ENCODE measurements at places on chromosomes 1 and 21.

- no peak for DNase-seq
Observed at GRCh38 chr1:195550071-195550862, 1058.0 kb downstream of the KCNT2 start.

- peak; percentile 69 for DNase-seq
Observed at GRCh38 chr1:93061895-93062792, 16.9 kb upstream of the MTF2 start.

DNA sequence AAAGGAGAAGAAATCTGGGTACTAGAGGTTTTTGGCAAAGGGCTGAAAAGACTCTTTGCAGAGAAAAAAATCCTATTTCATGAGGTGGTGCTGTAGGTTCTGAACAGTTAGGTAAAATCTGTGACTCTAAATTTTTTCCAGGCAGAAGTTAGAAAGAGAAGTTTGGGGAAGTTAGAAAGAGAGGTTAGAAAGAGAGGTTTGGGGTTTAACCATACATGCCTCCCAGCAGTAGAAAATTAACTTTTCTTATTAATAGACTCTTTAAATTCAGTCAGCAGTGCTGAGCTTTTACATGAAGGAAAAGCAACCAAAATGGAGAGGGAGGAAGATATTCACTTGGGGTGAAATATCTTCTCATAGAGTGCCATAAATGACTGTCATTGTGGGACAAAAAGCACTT lies 12.2 kb downstream of the AMY1C start:
- DNase-seq: no peak

GRCh38 chr1:18599704-18600103 lies 30.9 kb upstream of the PAX7 start:
- DNase-seq: no peak

- no peak for DNase-seq
Observed at GRCh38 chr1:19448491-19449439, 36.6 kb downstream of the CAPZB start.

- no peak for DNase-seq
Observed at GRCh38 chr1:209168204-209168603, 415.3 kb upstream of the CAMK1G start.

GRCh38 chr1:2429780-2430591 lies 17.6 kb upstream of the PEX10 start:
- DNase-seq: peak; percentile 14

DNA sequence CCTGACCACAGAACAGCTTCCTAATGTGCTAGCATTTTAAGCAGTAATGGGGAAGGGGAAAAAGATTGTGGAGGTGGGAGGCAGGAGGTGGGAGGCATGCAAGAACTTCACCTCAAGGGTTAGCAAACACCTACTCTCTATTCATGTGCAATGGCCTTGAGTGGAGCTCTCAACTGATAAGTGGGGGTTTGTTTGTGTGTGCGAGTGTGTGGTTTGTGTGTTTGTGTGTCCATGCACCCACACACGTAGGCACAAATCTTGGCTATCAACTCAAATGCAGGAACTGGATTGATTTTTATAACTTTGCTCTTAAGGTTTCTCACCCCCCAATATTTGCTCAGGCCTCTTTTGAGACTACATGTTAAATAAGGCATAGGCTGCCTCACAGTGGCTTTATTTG lies 78.6 kb downstream of the SYT6 start:
- DNase-seq: no peak

GRCh38 chr1:54001591-54001990 lies 16.4 kb downstream of the LDLRAD1 start:
- DNase-seq: no peak

DNA sequence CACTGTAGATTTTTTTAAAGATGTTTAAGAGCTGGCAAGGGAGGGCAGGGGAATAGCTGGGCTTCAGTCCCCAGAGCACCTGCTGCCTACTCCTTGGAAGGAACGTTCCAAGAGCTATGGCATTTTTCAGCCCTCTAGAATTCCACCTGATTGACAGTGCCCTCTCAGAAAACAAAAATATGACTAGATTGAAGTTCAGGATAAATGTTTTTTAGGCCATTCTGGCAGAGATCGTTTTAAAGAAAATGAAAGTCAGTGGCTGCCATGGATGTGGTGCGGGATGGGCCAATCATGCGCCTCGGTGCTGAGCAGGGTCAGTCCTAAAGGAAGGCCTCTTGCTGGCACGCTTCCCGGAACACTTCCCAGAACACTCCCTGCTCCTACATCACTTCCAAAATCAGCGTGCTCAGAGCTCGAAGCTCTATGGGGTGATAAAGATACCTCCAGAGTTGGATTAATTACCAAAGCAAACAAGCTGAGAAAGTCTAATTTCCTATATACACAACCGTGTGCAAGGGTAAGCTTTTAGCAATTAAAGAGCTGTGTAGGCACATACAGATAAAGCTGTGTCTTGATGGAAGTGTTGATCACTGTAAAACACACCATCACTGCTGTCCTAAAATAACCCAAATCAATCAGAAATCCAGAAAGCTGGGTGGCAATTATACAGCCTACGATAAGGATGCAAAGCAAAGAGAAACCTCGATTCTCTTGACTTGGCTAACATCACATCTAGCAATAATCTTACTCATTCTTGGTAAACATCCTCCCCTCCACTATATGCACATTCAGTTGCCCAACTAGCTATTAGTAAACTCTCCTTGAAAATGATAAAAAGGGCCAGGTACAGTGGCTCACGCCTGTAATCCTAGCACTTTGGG lies 34.6 kb downstream of the TGFBR3 start:
- DNase-seq: no peak

DNA sequence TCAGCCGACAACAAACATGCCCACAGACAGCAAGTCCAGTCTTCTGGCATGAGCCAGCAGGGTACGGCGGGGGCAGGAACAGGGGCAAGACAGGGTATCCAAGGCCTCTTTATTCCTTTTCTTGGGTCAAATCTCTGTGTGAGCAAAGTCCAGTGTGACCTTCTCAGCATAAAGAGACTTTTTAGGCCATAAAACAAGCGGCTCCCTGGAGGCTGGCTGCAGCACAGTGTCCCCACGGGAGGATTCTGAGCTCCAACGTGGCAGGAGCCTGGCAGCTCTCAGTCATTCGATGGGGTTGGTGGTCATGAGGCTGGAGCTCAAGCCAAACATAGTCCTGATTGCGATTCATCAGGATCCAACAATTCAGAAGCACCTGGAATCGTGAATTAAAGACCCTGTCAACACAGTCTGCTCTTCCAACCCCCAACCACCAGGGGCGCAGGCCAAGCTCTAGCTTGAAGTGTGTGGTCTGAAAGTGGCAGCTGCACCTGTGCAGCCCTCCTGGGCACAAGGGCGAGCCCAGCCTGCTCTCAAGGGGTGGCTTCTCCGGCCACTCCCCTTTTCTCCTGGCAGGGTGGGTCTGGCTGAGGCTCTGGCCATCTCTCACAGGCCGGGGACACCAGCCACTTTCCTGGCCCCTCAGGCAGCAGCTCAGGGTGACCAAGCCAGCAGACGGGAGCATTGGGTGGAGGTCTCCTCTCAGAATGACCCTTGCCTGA lies 62.1 kb downstream of the SLC66A1 start:
- DNase-seq: peak; percentile 10

Measured in CD4-positive, alpha-beta T cell treated with Interferon alpha-2 for 1 hour (primary cell).